Activated CD4-positive, alpha-beta T cell treated with anti-CD3 and anti-CD28 coated beads for 36 hours (primary cell): ENCODE measurements at places on chromosomes 1 and 21. TPM values are rescaled to one million over a fixed set of nuclear protein-coding genes. Genes with fewer than 3 reads are reported as not detected.

GBP5 gene
- total RNA-seq, result 122 TPM

PGLYRP4 gene
- total RNA-seq, result not detected

GBP3 gene
- total RNA-seq, result 5.8 TPM

FCRL5 gene
- not detected for total RNA-seq

GALE gene
- total RNA-seq, result 35.6 TPM

CCDC27 gene
- total RNA-seq, result not detected

GPR37L1 gene
- total RNA-seq, result not detected

SLC6A9 gene
- 13.4 TPM for total RNA-seq

- no peak overlapping the region for H3K27ac ChIP-seq
- H3K4me1 ChIP-seq, result no peaks in the 10 kb centered on the region
- no peaks in the 10 kb centered on the region for H3K27me3 ChIP-seq
Measured at GRCh38 chr1:72442262-72442661, 159.9 kb upstream of the NEGR1 start.

- no peaks in the 10 kb centered on the region for H3K27me3 ChIP-seq
- H3K36me3 ChIP-seq, result no peaks in the 10 kb centered on the region
- no peak for DNase-seq
- H3K4me1 ChIP-seq, result no peaks in the 10 kb centered on the region
- H3K4me3 ChIP-seq, result no peak overlapping the region
Measured at GRCh38 chr1:204093421-204093717, 20.5 kb downstream of the SOX13 start.

- H3K27me3 ChIP-seq, result peaks cover 4% of the 10 kb centered on the region
- DNase-seq, result peak; percentile 76
- H3K36me3 ChIP-seq, result no peaks in the 10 kb centered on the region
- H3K4me1 ChIP-seq, result no peaks in the 10 kb centered on the region
Measured at GRCh38 chr1:180515857-180516388, 13.5 kb upstream of the ACBD6 start.

DNA sequence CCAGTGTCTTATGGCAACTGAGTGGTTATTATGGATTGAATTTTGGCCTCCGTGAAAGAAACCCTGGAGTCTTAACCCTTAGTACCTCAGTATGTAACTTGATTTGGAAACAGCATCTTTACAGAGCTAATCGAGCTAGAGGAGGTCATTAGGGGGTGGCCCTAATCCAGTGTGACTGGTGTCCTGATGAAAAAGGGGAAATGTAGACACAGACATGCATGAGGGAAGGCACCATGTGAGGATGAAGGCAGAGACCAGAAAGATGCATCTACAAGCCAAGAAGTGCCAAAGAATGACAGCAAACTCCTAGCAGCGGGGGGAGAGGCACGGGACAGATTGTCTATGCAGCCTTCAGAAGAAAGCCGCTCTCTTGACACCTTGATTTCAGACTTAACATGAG lies 14.7 kb downstream of the DOP1B start:
- no peaks in the 10 kb centered on the region for H3K27me3 ChIP-seq
- peaks cover 23% of the 10 kb centered on the region for H3K36me3 ChIP-seq
- H3K4me3 ChIP-seq, result no peak overlapping the region
- peaks cover 9% of the 10 kb centered on the region for H3K4me1 ChIP-seq
- no peak overlapping the region for H3K27ac ChIP-seq

- H3K4me3 ChIP-seq, result no peak overlapping the region
- H3K27me3 ChIP-seq, result no peaks in the 10 kb centered on the region
- H3K36me3 ChIP-seq, result no peaks in the 10 kb centered on the region
- H3K27ac ChIP-seq, result no peak overlapping the region
Measured at GRCh38 chr1:182357913-182358312, 33.7 kb downstream of the GLUL start.

DNA sequence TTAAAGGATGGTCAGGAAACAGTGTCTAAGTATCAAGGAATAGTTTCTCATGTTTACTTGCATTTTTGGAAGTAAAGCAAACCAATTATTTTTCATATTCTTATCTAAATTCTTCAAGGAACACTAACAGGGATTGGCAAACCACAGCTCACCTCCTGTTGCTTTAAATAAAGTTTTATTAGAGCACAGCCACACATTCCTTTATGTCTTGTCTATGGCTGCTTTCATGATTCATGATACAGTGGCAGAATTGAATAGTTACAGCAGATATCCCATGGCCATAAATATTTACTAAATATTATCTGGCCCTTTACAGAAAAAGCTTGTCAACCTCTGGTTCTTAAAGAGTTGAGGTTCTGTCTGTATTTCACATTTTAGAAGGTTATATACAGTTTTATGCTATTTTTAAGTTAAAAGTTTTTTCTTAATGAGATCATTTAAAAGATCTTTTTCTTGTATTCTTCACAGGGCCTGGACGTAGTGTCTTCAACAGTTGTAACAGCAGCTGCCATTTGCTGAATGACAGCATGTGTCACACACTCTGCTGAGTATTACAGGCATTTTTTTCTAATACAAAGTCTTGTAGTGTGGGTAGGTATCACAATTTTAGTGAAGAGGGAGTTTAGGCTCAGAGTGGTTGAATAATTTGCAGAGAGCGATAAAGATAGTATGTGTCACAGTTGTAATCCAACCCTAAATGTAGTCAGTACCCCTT lies 2.6 kb downstream of the ZNF691 start:
- H3K36me3 ChIP-seq, result peaks cover 36% of the 10 kb centered on the region
- H3K4me3 ChIP-seq, result no peak overlapping the region
- H3K27me3 ChIP-seq, result no peaks in the 10 kb centered on the region
- peaks cover 34% of the 10 kb centered on the region for H3K4me1 ChIP-seq

- peaks cover 54% of the 10 kb centered on the region for H3K4me1 ChIP-seq
- H3K36me3 ChIP-seq, result peaks cover 34% of the 10 kb centered on the region
- no peaks in the 10 kb centered on the region for H3K27me3 ChIP-seq
- DNase-seq, result no peak
- peak overlapping the region; percentile 91 for H3K4me3 ChIP-seq
Measured at GRCh38 chr1:154960446-154961136, 991 bp downstream of the PYGO2 start.

DNA sequence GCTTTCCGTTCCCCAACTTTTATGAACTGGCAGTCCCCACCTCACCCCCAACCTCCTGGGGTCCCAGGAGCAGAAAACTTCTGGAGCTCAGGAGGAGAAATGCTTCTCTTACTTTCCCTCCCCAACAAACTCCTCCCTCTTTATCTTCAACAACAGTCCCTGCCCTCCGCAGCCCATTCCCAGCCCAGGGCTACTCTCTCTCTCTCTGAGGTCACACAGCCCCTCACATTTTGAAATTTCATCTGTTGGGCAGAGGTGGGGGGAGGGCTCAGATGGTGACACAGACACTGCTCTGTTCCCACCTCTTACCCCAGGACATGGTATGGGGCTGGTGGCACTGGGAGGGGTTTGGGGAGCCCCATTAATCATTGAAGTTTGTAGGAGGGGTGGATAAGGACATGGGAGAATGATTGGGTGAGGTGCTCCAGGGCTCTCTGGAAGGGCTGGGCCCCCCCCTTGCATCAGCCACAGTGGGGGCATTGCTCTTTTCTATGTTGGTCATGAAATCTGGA lies 6.0 kb downstream of the PIK3CD start:
- peaks cover 44% of the 10 kb centered on the region for H3K36me3 ChIP-seq
- H3K27ac ChIP-seq, result peak overlapping the region; percentile 99
- no peaks in the 10 kb centered on the region for H3K27me3 ChIP-seq
- H3K4me3 ChIP-seq, result peak overlapping the region; percentile 26
- DNase-seq, result peak; percentile 57

DNA sequence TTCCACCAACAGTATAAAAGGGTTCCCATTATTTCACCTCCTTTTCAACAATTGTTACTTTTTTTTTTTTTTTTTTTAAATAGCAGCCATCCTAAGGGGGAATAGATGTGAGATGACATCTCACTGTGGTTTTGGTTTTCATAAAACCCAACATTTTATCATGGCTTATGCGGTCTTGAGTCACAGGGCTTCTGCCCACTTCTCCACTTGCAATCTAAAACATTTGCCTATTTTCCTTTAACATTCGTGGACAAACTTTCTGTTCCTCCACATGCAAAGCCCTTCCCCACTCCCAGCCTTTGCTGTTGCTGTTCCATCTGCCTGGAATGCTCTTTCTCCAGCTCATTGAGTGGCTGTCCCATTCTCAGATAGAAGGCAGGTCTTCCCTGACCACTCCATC lies 239.7 kb upstream of the KCNK2 start:
- no peak overlapping the region for H3K4me3 ChIP-seq
- H3K36me3 ChIP-seq, result no peaks in the 10 kb centered on the region
- H3K27ac ChIP-seq, result no peak overlapping the region
- peaks cover 3% of the 10 kb centered on the region for H3K27me3 ChIP-seq
- DNase-seq, result no peak

DNA sequence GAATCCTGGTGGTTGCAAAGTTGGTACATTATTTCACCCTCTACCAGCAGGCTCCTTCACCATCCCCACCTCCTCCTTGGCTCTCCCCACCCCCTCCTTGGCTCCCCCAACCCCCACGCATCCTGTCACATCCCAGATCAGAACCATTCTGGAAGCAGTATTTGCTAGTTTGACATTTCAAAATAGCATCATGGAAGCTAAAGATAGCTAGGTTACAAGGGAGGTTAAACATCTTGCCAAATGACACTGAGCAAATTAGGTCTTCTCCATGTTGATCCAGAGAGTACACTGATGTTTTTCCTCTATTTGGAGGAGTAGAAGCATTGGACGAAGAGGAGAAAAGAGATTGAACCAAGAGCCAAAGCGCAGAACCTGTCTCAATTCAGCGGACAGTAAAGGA lies 158.9 kb upstream of the FGGY start:
- no peaks in the 10 kb centered on the region for H3K27me3 ChIP-seq
- no peaks in the 10 kb centered on the region for H3K36me3 ChIP-seq
- DNase-seq, result no peak
- H3K4me1 ChIP-seq, result peaks cover 11% of the 10 kb centered on the region

GRCh38 chr1:28803051-28803450 lies 8.9 kb upstream of the OPRD1 start:
- DNase-seq, result no peak
- H3K4me3 ChIP-seq, result no peak overlapping the region
- no peaks in the 10 kb centered on the region for H3K4me1 ChIP-seq
- peaks cover 1% of the 10 kb centered on the region for H3K27me3 ChIP-seq
- H3K27ac ChIP-seq, result no peak overlapping the region
- no peaks in the 10 kb centered on the region for H3K36me3 ChIP-seq

DNA sequence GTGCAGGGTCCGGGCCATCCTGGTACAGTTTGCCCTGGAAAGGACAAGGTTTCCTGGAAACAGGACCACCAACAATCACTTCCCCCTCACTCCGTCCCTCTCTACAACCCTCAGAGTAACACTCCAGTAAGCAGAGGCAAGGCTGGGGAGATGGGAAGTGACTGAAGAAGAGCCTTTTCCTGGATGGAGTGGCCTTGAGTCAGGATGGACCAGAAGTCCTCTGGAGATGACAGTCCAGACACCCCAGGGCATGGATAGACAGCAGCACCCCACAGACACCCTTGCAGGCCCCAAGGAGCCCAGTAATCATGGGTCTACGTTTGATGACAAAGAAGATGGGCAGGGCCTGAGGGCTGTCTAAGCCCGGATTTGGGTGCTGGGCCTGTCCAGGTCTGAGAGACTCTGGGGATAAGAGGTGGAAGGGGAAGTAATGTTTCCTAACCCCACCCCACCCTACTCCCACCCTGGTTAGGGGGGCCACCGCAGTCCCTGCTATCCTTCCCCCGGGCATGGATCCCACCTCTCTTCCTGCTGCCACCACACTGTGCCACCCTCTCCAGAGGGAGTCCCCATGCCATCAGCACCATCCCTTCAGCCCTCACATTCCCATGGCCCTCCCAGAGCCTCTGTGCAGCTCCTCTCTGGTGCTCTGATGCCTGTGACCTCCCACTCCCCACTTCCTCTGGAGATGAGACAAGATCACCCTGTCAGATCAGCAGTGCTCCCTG lies 7.2 kb upstream of the S100A8 start:
- no peaks in the 10 kb centered on the region for H3K36me3 ChIP-seq
- peaks cover 8% of the 10 kb centered on the region for H3K27me3 ChIP-seq
- H3K4me1 ChIP-seq, result no peaks in the 10 kb centered on the region
- no peak overlapping the region for H3K27ac ChIP-seq

DNA sequence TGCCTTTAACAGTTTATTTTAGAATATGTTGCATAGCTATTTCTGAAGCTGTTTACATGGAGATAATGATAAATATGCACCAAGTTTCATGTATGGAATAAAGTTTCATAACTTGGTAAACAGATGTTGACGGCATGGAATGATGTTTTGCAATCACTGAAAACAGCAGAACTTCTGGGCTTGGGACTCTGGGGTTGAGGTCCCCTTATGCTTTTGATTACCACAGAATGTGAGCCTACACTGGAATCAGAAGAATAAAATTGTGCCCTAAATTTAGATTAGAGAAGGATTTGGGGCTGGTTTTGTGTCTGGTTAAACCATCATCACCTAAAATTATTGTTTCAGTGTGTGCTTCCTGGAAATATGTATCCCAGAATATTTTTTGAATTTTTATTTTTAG lies 11.1 kb downstream of the KRTAP24-1 start:
- peaks cover 8% of the 10 kb centered on the region for H3K27me3 ChIP-seq
- H3K4me3 ChIP-seq, result no peak overlapping the region
- H3K27ac ChIP-seq, result no peak overlapping the region

- H3K4me1 ChIP-seq, result peaks cover 13% of the 10 kb centered on the region
- no peak for DNase-seq
- peaks cover 37% of the 10 kb centered on the region for H3K27me3 ChIP-seq
- H3K36me3 ChIP-seq, result peaks cover 2% of the 10 kb centered on the region
- no peak overlapping the region for H3K27ac ChIP-seq
Measured at GRCh38 chr1:94925004-94925403, 1.9 kb downstream of the CNN3 start.

- DNase-seq, result no peak
- peaks cover 3% of the 10 kb centered on the region for H3K4me1 ChIP-seq
- no peak overlapping the region for H3K27ac ChIP-seq
Measured at GRCh38 chr1:19160831-19161230, 49.2 kb downstream of the UBR4 start.
